PC-9 (cell line): ENCODE measurements at places on chromosomes 2 and 18. TPM values are rescaled to one million over a fixed set of nuclear protein-coding genes. Genes with fewer than 3 reads are reported as not detected.
A peak's percentile ranks its signal among the peaks of the same experiment; 100 is the strongest.

Gene ECEL1
- not detected in 2 replicates for total RNA-seq

Gene SNORC
- 10.4 and 20.0 TPM in 2 replicates for total RNA-seq

Gene CREG2
- 9.0 and 12.3 TPM in 2 replicates for total RNA-seq

Gene APCDD1
- not detected in 2 replicates for total RNA-seq

Gene CYP27A1
- 0.94 and 2.0 TPM in 2 replicates for total RNA-seq

Gene HOXD3
- not detected in 2 replicates for total RNA-seq

Gene VWA3B
- total RNA-seq, result not detected in 2 replicates

Gene AQP4
- total RNA-seq, result not detected in 2 replicates

Gene LRATD1
- 3.8 TPM in 2 replicates for total RNA-seq

Gene C18orf32
- 11.3 and 19.2 TPM in 2 replicates for total RNA-seq

Gene PRKAG3
- not detected in 2 replicates for total RNA-seq

Gene TNS1
- total RNA-seq, result 5.5 and 6.0 TPM in 2 replicates

Gene KCNG3
- 1.3 and 2.1 TPM in 2 replicates for total RNA-seq

GRCh38 chr2:64881037-64881492 is 108.1 kb upstream of the SLC1A4 start:
- H3K27me3 ChIP-seq, result no peaks in the 10 kb centered on the region
- H3K4me3 ChIP-seq, result no peak overlapping the region
- H3K27ac ChIP-seq, result no peak overlapping the region
- no peaks in the 10 kb centered on the region for H3K36me3 ChIP-seq

DNA sequence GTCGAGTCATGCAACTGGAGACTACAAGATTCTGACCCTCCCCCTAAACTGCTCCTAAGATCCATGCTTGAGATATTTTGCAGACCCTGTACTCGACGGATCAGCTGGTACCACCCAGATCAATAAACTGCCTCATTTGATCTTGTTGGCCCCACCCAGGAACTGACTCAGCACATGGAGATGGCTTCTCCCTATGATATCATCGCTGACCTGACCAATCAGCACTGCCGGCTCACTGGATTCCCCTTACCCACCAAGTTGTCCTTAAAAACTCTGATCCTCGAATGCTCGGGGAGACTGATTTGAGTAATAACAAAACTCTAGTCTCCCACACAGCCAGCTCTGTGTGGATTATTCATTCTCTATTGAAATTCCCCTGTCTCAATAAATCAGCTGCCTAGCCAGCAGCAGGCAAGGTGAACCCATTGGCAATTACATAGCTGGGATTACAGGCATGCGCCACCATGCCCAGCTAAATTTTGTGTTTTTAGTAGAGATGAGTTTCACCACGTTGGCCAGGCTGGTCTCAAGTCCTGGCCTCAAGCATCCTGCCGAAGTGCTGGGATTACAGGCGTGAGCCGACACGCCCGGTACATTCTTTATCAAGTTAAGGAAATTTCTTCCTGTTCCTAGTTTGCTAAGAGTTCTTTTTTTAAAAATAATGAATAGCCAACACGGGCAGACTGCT is 43.6 kb downstream of the VPS54 start:
- H3K4me3 ChIP-seq, result no peak overlapping the region
- no peak overlapping the region for H3K27ac ChIP-seq
- no peaks in the 10 kb centered on the region for H3K4me1 ChIP-seq
- no peak for DNase-seq
- H3K36me3 ChIP-seq, result 0 out of 2 replicates have a peak, but pooled peaks cover 11% of the 10 kb centered on the region

DNA sequence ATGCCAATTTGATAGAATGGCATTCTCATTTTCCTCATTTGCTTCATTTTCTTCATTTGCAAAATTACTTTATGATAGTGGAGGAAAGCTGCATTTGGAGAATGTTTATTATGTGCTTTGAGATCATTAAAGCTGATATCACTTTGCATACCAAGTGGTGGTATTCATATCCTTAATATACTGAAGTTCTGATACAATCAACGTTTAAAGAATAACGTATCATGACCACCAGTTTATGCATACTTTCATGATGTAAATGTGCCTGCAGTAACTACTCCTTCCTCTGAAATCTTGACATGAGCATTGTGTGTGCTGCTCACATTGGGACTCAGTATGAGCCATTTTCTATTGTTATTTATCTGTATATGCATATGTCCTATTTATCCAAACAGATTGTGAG is 302.1 kb downstream of the ARHGAP15 start:
- H3K36me3 ChIP-seq, result no peaks in the 10 kb centered on the region
- H3K4me3 ChIP-seq, result no peak overlapping the region
- DNase-seq, result no peak
- H3K27ac ChIP-seq, result no peak overlapping the region
- no peaks in the 10 kb centered on the region for H3K4me1 ChIP-seq
- H3K27me3 ChIP-seq, result no peaks in the 10 kb centered on the region

GRCh38 chr2:118403658-118404451 is 315.6 kb downstream of the INSIG2 start:
- no peaks in the 10 kb centered on the region for H3K4me1 ChIP-seq
- H3K27ac ChIP-seq, result no peak overlapping the region
- no peak overlapping the region for H3K4me3 ChIP-seq
- no peaks in the 10 kb centered on the region for H3K27me3 ChIP-seq

- H3K4me1 ChIP-seq, result no peaks in the 10 kb centered on the region
- no peaks in the 10 kb centered on the region for H3K27me3 ChIP-seq
- no peak overlapping the region for H3K4me3 ChIP-seq
- no peaks in the 10 kb centered on the region for H3K36me3 ChIP-seq
- no peak overlapping the region for H3K27ac ChIP-seq
These were observed 126.4 kb upstream of the CD226 start for GRCh38 chr18:70074116-70074515.

DNA sequence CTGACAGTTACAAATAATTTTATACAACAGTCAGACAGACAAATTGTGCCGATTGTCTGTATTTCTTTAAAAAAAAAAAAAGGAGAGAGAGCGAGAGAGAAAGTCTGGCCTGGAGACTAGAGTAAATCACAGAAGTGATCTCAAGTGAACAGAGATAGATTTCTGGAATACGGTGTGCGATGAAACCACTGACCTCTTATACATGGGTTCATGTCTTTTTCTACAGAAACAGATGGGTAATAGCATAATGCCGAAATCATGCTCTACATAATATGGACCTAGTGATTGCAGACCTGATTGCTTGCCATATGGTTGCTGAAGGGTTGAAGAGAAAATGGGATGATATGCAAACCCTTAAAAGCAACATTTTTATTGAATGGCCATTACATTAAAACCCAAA is 403.3 kb upstream of the FANCL start:
- no peak overlapping the region for H3K4me3 ChIP-seq
- no peak overlapping the region for H3K27ac ChIP-seq
- H3K27me3 ChIP-seq, result no peaks in the 10 kb centered on the region
- no peak for DNase-seq
- H3K4me1 ChIP-seq, result no peaks in the 10 kb centered on the region
- H3K36me3 ChIP-seq, result no peaks in the 10 kb centered on the region

GRCh38 chr18:50369672-50370071 is 5.2 kb upstream of the SKA1 start:
- no peak overlapping the region for H3K4me3 ChIP-seq
- H3K27me3 ChIP-seq, result no peaks in the 10 kb centered on the region
- DNase-seq, result no peak
- H3K27ac ChIP-seq, result no peak overlapping the region
- no peaks in the 10 kb centered on the region for H3K36me3 ChIP-seq

GRCh38 chr2:236473691-236474090 is 95.9 kb upstream of the ACKR3 start:
- no peaks in the 10 kb centered on the region for H3K4me1 ChIP-seq
- H3K4me3 ChIP-seq, result no peak overlapping the region
- H3K27me3 ChIP-seq, result peaks cover 16% of the 10 kb centered on the region; the same call in 1 of the 2 replicates
- H3K27ac ChIP-seq, result no peak overlapping the region
- no peaks in the 10 kb centered on the region for H3K36me3 ChIP-seq
- no peak for DNase-seq

DNA sequence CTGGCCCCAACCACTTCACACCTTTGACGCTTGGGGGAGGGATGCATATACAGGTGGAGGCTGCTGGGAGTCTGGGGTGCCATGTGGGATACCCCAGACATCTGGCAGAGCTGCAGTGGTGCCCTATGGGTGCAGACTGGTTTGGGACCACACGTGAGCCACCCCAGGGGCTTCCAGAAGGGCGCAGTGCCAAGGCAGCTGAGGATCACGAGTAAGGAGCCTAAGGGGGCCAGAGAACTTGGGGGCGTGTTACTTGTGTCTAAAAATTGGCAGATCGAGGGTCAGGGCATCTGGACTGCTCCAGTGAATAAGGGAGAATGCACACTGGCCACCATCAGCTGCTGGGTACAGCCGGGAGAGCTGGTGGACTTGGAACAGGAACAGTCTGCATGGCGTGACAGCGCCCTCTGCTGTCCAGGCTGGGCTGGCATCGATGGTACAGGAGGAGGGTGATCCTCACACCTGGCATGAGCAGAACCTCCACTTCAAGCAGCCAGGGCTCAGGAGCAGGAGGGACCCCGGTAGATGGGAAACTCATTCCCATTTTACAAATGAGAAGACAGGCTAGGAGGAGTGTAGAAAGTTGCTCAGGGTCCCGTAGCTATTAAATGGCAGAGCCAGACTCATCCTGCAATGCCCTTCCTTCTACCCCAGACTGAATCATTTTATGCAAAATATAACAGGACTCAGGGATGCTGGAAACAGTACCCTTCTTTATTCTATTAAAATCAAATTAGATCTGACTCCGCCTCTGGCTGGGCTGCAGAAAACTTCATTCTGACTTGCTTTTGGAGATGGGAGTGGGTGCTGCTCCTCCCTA is 60.4 kb downstream of the ATOH8 start:
- H3K36me3 ChIP-seq, result no peaks in the 10 kb centered on the region
- no peaks in the 10 kb centered on the region for H3K27me3 ChIP-seq
- H3K4me1 ChIP-seq, result no peaks in the 10 kb centered on the region
- no peak overlapping the region for H3K27ac ChIP-seq
- DNase-seq, result peak; percentile 88

GRCh38 chr2:8643250-8643995 is 38.4 kb upstream of the ID2 start:
- H3K36me3 ChIP-seq, result no peaks in the 10 kb centered on the region
- no peaks in the 10 kb centered on the region for H3K4me1 ChIP-seq
- no peak overlapping the region for H3K27ac ChIP-seq
- peaks cover 73% of the 10 kb centered on the region for H3K27me3 ChIP-seq

GRCh38 chr2:85269959-85270358 is 57.8 kb downstream of the TGOLN2 start:
- no peak overlapping the region for H3K27ac ChIP-seq
- no peaks in the 10 kb centered on the region for H3K36me3 ChIP-seq
- DNase-seq, result no peak
- peaks cover 20% of the 10 kb centered on the region for H3K4me1 ChIP-seq
- H3K4me3 ChIP-seq, result no peak overlapping the region
- peaks cover 5% of the 10 kb centered on the region; the same call in 1 of the 2 replicates for H3K27me3 ChIP-seq

DNA sequence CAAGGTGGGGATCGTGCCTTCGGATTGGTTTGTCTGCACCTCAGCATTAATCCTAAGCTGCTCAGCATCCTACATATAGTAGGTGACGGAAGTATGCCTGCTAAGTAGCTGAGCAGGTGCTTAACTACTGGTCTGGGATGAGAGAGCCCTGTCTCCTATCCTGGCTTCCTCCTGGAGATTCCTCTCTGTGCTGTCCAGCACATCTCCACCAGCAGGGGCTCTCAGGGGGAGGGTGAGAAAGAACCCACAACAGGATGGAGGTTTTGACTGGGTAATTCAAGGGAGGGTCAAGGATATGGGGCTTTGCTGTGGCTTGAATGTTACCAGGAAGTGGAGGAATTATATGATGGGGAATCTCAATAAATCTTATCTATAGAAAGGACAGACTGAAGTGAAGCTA is 45.4 kb upstream of the KIF5C start:
- no peaks in the 10 kb centered on the region for H3K36me3 ChIP-seq
- H3K4me3 ChIP-seq, result no peak overlapping the region
- H3K27me3 ChIP-seq, result no peaks in the 10 kb centered on the region

GRCh38 chr2:170717991-170718589 is 3.0 kb downstream of the SP5 start:
- no peak overlapping the region for H3K4me3 ChIP-seq
- H3K27me3 ChIP-seq, result no peaks in the 10 kb centered on the region
- no peaks in the 10 kb centered on the region for H3K36me3 ChIP-seq

- H3K4me1 ChIP-seq, result no peaks in the 10 kb centered on the region
- no peak overlapping the region for H3K27ac ChIP-seq
- no peaks in the 10 kb centered on the region for H3K36me3 ChIP-seq
- H3K4me3 ChIP-seq, result no peak overlapping the region
These were observed 325.4 kb upstream of the CDH7 start for GRCh38 chr18:65425366-65425765.

DNA sequence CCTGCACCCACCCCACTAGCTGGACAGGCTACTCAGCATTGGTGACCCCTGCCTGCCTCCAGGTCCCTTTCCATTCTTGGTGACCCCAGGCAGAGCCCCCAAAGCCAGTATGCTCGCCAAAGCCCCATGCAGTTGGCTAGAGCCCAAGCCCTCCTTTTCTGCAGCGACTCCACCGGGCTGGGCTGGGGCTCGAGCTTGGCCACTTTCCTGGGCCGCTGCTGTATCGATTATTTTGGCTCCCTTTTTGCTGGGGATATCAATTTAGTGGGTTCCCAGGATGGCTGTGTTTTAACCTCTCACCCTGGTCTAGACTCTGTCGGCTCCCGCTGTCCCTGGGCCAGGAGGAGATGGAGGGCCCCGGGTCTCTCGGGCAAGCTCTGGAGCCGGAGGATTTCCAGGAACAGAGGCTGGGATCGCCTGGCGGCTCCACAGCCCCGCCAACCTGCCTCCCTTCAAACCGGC is 76.0 kb downstream of the SMAD7 start:
- peaks cover 49% of the 10 kb centered on the region for H3K4me1 ChIP-seq
- DNase-seq, result no peak
- H3K4me3 ChIP-seq, result no peak overlapping the region
- no peaks in the 10 kb centered on the region for H3K36me3 ChIP-seq
- no peak overlapping the region for H3K27ac ChIP-seq

DNA sequence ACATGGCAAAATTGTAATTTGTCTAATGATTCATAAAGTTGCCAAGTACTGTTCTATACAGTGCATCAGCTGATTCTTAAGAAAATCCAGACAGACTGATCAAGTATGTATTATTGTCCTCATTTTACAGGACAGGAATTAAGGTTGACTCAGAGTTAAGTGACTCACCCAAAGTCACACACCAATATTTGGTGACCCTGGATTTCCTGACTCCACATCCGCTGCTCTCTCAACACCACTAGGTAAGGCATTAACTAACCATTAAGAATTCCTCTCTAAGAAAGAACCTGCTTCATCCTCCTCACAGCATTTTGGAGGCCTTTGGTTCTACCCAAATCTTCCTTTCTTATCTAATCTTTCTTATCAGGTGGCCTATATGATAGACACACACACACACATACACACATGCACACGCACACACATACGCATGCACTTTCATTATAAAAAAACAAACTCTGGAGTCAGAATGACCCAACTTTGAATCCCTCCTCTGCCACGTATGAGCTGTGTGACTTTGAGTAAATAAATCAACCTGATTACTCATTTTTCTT is 150.8 kb downstream of the ANKRD44 start:
- H3K36me3 ChIP-seq, result no peaks in the 10 kb centered on the region
- peak overlapping the region; percentile 67 for H3K27ac ChIP-seq
- peaks cover 28% of the 10 kb centered on the region for H3K4me1 ChIP-seq
- DNase-seq, result no peak
- H3K27me3 ChIP-seq, result no peaks in the 10 kb centered on the region
- H3K4me3 ChIP-seq, result 0 out of 2 replicates have a peak overlapping the region, but pooled peaks have one; percentile 26

- no peaks in the 10 kb centered on the region for H3K4me1 ChIP-seq
- H3K27ac ChIP-seq, result no peak overlapping the region
- no peak overlapping the region for H3K4me3 ChIP-seq
- no peak for DNase-seq
- H3K27me3 ChIP-seq, result no peaks in the 10 kb centered on the region
- 0 out of 2 replicates have a peak, but pooled peaks cover 15% of the 10 kb centered on the region for H3K36me3 ChIP-seq
These were observed 12.5 kb downstream of the MOCOS start for GRCh38 chr18:36199691-36200295.
